GM06990 (cell line): ENCODE measurements at places on chromosomes 7 and 10.

GRCh38 chr10:118737603-118738302 lies 17.0 kb downstream of the CACUL1 start:
- no peak for DNase-seq

GRCh38 chr10:87054373-87055295 lies 34.5 kb downstream of the FAM25A start:
- DNase-seq: no peak

GRCh38 chr7:19482628-19483027 lies 226.2 kb downstream of the POLR1F start:
- DNase-seq: no peak

DNA sequence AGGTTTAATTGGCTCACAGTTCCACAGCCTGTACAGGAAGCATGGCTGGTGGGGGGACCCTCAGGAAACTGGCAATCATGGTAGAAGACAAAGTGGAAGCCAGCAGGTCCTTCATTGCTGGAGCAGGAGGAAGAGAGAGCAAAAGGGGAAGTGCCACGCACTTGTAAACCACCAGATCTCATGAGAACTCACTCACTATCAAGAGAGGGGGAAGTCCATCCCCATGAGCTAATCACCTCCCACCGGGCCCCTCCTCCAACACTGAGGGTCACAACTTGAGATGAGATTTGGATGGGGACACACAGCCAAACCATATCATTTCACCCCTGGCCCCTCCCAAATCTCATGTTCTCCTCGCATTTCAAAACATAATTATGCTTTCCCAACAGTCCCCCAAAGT lies 171.9 kb upstream of the CACNA2D1 start:
- no peak for DNase-seq

GRCh38 chr7:27157702-27158431 lies 1.4 kb upstream of the HOXA7 start:
- DNase-seq: no peak

DNA sequence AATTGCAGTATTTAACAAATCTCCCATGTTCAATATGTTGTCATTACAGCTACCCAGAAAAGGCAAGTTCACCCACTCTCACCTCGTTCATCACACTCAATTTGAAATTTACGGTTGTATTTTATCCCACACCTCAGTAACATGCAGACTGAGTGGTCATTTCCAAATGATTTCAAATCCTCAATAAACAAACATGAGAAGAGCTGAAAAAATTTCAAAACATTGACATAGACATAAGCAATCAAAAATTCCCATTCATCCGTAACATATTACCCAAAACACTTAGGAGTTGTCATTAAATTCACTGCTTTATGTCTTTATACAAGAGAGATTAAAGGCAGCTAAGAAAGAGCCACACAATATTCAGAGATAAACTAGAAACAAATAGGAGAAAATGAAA lies 61.7 kb upstream of the NEBL start:
- DNase-seq: no peak

GRCh38 chr7:50281680-50282445 lies 22.7 kb upstream of the IKZF1 start:
- DNase-seq: peak; percentile 77

GRCh38 chr10:79147796-79148451 lies 79.2 kb downstream of the ZMIZ1 start:
- no peak for DNase-seq

DNA sequence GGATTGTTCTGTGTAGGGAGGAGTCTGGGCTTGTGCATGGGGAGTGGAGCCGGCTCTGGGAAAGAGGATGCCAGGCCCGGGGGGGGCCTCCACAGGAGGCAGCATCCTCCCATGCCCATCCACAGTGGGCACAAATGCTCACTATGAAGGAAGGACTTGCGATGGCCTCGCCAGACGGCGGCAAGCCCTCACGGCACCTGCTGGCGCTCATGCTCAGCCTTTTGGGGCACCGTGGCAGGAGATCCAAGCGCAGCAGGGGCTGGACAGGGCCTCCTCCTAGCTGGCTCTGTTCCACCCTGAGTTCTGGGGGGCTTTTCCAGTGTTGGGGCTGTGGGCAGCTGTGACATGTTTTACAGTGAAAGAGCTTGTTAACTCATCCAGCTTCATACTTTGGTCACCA lies 15.2 kb downstream of the MDH2 start:
- DNase-seq: no peak

DNA sequence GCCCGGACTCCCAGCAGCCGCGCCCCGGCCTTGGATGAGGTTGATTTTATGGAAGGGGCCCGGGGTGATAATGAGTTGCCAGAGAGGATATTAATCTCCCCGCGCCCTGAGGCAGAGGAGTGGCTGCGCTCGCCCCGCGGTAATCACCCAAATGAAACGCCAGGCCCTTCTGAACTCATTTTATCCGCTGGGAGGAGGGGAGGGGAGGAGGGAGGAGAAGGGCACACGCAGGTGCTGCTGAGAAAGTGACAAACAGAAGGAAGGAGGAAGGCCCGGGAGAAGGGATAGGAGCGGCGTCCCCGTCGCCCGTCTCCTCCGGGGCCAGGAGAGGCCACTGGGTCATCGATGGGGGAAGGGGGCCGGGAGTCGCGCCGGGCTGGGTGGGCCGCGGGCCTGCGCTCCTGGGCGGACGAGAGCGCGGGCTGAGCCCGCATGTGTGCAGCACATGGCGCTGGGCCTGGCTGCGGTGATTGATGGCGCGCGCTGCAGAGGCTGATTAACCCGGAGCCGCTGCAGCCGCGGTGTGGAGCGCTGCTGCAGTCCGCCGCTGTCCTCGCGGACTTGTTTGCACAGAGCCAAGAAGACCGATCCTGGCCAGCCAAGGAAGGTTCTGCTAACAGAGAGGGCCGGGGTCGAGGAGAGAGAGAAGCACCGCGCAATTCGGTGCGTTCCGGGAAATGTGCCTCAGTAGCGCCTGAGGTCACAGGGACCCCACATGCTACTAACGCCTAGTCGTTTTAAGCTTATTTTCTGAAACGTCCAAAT lies 6.5 kb downstream of the MNX1 start:
- no peak for DNase-seq
